Stimulated activated CD4-positive, alpha-beta T cell treated with anti-CD3 and anti-CD28 coated beads, Interleukin-1b, Interleukin-23, amount 100 ng/mL, for 48 hours (primary cell): ENCODE measurements at places on chromosomes 7 and 10.

- DNase-seq, result no peak
Measured at GRCh38 chr10:75408509-75408875, 6.9 kb upstream of the ZNF503 start.

GRCh38 chr7:102244601-102245000, 42.1 kb upstream of the SH2B2 start:
- no peak for DNase-seq

DNA sequence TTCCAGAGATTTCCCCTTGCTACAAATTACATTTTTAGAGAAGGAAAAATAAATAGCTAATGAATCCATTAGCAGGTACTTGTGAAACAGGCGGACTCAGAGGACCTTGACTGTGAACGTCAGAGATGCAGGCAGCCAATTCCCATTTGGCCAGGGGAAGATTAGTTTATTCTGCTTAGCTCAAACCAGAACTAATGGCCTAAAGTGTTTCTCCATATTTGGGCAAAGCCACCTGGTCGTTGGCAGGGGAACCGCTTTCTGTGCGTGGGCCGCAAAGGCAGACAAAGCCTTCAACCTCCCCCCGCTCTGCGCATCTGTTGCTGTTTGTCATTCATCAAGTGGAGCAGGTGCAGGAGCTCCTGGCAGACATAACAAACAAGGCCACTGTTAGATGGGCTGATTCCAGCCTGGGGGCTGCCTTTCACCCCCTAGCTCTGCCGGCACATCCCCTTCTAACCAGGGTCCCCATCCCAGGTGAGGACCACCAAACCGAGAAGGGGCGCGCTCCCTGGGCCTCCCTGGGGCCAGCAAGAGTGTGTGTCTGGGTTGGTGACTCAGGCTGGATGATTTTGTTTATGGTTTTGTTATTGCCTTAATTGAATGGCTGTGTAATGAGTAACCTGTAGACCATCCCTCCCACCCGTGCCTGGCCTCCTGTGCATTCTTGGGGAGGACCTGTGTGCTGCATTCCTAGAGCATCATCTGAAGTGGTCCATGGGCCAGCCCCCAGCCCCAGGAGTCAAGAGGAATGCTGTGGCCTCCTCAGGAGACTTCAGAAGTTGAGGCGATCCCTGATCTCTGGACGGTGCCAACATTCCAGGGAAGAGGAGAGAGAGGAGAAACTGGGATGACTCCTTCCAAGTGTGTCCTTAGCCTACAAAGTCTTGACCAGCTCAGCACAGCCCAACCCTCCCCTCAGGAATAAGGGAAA, 14.5 kb upstream of the CPA1 start:
- peak; percentile 41 for DNase-seq

GRCh38 chr7:157250605-157251228, 86.1 kb upstream of the DNAJB6 start:
- DNase-seq, result peak; percentile 53

GRCh38 chr10:36538953-36539586, 586.3 kb upstream of the ANKRD30A start:
- no peak for DNase-seq

DNA sequence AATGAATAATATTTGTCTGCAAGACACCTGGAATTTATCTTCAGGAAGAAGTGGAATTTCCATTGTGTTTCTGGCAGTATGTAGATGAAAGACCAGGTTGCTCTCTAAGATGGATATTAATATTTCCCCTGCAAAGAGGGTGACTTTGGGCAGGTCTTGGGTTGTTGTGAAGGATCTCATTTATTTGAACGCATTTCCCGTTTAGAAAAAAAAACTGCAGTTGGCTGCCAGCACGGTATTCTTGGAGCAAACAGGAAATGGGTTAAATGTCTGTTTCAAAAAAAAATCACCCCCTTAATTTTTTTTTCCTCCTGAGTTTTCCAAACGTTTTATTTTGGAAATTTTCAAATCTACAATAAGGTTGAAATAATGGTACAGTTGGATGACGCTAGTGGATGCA, 11.5 kb downstream of the EIF4H start:
- DNase-seq, result no peak

- no peak for DNase-seq
Measured at GRCh38 chr10:5752301-5752871, 60.8 kb downstream of the GDI2 start.

DNA sequence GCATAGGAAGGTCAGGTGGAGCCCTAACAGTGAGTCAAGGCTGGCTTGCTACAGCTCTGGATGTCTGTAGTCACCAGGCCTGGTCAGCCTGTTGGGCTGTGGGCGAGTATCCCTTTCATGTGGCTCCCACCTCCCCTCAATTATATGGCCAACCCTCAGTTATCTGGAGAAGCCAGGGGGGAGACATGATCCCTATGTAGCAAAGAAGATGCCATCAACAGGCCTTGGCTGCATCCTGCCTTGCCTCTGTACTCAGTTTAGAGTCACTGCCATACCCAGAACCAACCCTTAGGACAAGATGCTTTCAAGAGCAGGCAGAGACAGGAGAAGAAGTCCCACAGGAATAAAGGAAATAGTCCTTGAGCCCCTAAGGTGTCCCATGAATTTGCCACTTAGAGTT, 763.9 kb downstream of the GRID1 start:
- no peak for DNase-seq

DNA sequence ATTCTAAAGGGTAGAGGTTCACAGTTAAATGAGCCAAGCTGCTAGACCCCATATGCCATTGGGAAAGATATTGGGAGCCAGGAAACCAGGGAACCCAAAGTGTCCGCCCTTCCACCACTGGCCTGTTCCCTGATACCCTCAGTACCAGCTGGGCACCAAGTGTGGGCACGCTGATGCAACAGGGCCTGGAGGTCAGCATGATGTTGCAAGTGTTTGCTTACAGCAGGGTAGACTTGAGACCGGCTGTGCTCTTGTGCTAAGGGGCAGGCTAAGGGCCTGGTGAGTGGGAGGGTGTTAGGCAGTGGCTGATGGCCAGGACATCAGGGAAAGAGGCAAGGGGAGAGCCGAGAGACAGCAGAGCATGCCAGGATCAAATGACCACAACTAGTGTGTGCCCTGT, 21.0 kb upstream of the MYL7 start:
- DNase-seq, result no peak

GRCh38 chr7:130560972-130561371, 69.1 kb downstream of the MEST start:
- no peak for DNase-seq

DNA sequence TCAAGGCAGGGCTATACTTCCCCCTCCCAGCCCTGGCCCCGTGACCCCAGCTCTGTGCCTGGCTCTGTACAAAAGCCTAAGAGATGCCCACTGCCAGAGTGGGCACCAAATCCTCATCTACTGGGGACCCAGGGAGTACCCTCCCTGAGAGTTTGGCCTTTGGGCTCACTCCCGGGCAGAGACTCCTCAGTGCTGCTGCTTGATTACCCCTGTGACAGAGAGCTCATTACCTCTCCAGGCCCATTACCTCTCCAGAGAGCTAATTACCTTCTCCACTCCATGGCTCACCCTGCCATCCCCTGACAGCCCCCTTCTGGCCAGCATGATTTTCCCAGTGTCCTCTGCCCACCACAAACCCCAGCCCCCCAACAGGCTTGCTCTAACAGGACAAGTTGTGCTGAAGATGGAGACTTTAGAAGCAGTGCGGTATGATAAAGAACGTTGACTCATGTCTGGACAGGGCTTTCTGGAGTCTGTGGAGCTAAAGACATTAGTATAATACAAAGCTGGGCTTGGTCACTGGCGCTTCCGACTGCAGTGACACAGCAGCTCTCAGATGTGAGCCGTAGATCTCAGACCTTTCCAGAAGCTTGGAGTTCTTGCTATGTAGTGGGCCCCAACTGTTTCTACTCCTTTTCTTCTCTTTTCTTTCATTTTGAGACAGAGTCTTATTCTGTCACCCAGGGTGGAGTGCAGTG, 111.3 kb upstream of the KCTD7 start:
- DNase-seq, result no peak

DNA sequence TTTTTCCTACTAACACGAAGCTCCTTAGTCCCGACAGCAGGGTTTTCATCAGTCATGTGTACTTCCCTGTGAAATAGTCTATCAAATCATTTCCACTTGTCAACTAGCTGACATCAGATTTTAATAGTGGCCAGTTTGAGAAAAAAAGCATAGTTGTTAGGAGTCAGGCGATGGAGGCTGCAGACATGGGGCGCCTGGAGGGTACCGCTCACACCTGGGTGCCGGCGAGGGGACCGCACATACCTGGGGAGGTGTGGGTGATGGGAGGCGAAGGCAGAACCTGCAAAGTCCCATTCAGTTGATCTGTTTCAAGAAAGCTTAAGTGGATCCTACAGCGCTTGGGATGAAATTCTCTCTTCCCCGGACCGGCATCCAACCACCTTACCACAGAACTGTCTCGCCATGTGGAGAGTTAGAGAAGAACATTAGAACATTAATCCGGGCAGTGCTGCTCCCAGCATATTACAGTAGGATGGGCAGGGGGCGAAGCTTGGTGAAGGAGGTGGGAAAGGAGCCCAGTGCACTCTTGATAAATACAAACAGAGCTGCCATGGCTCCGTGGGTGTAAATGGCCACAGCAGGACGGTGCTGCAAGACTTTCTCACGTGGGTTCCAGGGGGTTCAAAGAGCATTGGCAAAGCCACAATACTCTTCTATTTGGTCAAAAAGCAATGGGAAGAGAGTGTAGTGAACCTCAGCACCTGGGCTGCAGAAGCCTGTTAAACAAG, 24.2 kb downstream of the ADARB2 start:
- no peak for DNase-seq

DNA sequence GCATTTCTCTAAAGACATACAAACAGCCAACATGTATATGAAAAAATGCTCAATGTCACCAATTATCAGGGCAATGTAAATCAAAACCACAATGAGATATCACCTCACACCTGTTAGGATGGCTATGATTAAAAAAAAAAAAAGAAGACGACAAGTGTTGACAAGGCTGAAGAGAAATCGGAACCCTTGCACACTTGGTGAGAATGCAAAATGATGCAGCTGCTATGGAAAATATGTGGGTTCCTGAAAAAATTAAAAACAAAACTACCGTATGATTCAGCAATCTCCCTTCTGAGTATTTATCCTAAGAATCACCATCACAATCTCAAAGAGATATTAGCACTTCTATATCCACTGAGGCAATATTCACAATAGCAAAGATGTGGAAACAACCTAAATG, 11.3 kb downstream of the LMBR1 start:
- no peak for DNase-seq

DNA sequence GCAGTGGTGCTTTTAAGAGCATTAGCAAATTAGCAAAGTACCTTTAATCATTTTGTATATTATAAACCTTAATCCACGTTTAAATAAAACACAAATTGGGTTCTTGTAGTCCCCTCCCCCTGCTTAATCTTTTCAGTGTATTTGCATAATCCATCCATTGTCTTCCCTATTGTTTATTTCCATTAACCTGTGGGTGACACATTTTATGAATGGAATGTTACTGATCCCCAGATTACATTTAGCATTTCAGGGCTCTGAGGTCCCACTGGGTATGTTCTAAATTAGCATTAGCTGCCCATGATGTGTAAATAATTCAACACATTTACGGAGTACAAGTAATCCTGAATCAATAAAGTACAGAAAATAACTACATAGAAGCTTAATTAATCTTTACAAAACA, 138.4 kb upstream of the FEZF1 start:
- no peak for DNase-seq

GRCh38 chr10:109996766-109997171, 11.0 kb upstream of the ADD3 start:
- no peak for DNase-seq

GRCh38 chr7:122831436-122831835, 54.8 kb downstream of the CADPS2 start:
- no peak for DNase-seq

GRCh38 chr7:77476871-77477270, 60.2 kb upstream of the PTPN12 start:
- DNase-seq, result no peak

GRCh38 chr10:60296073-60296472, 93.6 kb downstream of the ANK3 start:
- DNase-seq, result no peak

- no peak for DNase-seq
Measured at GRCh38 chr7:132646052-132646451, 69.8 kb upstream of the PLXNA4 start.

GRCh38 chr7:151756076-151756731, 120.7 kb downstream of the PRKAG2 start:
- DNase-seq, result peak; percentile 70

- no peak for DNase-seq
Measured at GRCh38 chr7:66443946-66444345, 184.7 kb upstream of the KCTD7 start.

DNA sequence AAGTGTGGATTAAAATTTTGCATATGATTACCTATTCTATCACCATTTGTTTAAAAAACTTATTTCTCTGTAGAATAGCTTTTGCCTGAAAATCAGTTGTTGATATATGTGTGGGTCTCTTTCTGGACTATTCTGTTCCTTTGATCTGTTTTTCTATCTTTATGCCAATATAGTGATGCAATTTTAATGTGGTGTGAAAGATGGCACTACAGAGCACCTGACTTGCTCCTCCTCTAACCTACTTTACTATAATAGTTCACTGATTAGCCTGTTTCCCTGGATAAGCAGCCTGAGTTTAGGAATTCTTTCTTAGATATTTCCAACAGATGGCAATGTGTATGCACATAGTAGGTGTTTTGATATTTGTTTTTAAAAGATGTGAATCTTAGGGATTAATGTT, 294.5 kb downstream of the AUTS2 start:
- no peak for DNase-seq

- DNase-seq, result peak; percentile 48
Measured at GRCh38 chr10:12707461-12708185, 293.9 kb downstream of the CCDC3 start.

DNA sequence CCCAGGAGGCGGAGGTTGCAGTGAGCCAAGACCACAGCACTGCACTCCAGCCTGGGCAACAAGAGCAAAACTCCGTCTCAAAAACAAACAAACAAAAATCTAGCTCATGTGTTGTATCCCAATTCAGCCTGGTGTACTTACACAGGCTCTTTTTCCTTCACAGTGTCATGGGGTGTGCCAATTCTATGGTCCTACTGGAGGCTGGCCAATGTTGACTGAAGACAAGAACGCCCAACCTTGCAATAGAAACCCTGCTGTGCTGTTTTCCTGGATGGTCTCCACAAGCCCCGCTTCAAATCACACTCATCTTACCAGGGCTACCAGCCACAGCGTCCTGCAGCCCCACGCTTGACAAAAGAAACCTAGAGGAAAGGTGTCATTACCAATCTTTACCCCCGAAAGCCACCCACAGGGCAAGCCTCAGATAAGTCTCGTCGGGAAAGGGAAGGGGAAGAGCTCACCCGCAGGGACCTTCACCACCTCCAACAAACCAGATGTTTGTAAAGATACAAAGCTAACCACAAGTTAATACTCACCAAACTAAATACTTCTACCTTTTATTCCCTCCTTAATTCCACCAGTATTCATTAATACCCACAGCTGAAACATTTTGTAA, 64.8 kb downstream of the TNS3 start:
- no peak for DNase-seq

DNA sequence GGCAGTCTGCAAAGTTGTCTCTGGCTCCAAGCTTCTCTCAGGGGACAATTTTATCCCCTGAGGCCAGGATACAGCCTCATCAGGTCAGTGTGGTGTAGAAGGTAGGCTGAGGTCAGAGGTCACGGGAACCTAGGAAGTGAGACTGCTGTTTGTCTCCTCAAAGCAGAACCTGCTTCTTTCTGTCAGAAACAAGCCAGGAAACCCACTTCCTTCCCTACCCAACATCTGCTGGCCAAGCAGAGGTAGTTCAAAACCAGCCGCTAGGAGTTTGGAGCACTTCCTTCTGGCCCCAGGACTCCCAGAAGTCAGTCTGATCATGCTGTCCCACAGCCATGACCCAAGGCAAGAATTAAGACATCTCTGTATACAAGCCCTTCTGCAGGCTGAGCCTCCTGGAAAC, 12.2 kb downstream of the CLRN3 start:
- DNase-seq, result no peak

GRCh38 chr10:77867124-77867719, 59.3 kb downstream of the DLG5 start:
- DNase-seq, result no peak
